ENCODE measurements at places on chromosomes 12 and 14.

GRCh38 chr14:76304536-76305267 is 71.2 kb upstream of the ESRRB start:
- DNase-seq = no peak

- no peak for DNase-seq
Observed at GRCh38 chr14:89485264-89485663, 68.2 kb upstream of the FOXN3 start.

- no peak for DNase-seq
Observed at GRCh38 chr14:73472185-73473114, 14.1 kb upstream of the NUMB start.

DNA sequence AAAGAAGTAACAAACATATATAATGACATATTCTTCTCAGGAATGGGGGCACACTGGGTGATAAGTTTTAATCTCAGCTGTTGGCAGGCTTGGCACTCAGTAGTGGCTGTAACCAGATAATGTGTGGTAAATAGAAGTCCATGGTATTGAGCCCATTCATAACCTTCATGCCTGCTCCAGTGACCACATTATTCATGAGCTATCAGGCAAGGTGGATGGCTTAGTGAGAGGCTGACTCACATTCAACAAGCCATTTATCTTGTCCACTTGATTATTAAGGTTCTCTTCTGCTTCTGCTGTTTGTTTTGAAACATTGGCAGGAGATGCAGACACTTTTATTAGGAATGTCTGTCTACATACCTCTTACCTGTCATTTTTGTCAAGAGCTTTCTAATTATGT is 950.4 kb upstream of the LRFN5 start:
- no peak for DNase-seq
